ENCODE measurements at places on chromosomes 2 and 18.
A peak's percentile ranks its signal among the peaks of the same experiment; 100 is the strongest.

DNA sequence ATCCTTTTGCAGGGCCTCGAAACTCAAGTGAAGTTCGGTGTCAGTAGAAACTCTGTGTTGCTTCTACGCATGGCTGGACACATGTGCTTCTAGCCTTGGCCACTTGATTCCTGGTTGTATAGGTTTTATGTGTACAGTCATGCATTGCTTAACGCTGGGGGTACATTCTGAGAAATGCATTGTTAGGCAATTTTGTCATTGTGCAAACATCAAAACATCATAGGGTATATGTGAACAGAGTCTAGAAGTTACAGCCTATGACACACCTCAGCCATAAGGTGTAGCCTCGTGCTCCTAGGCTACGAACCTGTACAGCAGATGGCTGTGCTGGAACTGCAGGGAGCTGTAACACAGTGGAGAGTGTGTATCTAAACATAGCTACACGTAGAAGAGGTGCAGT lies 39.4 kb downstream of the TMEM18 start:
- peaks cover 5% of the 10 kb centered on the region for H3K36me3 ChIP-seq
- peaks cover 36% of the 10 kb centered on the region for H3K4me1 ChIP-seq
- no peaks in the 10 kb centered on the region for H3K27me3 ChIP-seq
- DNase-seq: no peak
- no peak overlapping the region for H3K4me3 ChIP-seq

DNA sequence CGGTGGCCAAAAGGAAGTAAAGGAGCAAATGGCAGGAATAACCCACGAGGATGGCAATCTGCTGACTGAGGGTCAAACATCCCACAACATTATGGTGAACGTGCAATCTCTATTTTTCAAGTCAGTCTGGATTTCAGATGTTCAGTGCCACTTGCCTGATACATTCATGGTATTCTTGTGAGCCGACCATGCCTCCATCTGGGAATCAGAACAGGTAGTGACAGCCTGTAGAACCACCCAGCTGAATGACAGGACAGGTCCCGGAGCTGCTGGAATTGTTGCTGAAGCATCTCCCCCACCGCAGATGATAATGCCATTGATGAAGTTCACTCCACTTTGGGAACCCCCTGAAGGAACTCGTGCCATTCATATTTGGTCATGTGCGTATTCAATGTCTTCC lies 123.2 kb downstream of the CAPN13 start:
- H3K4me3 ChIP-seq: no peak overlapping the region
- no peak for DNase-seq
- no peaks in the 10 kb centered on the region for H3K4me1 ChIP-seq
- peaks cover 70% of the 10 kb centered on the region for H3K27me3 ChIP-seq
- H3K27ac ChIP-seq: no peak overlapping the region
- H3K36me3 ChIP-seq: no peaks in the 10 kb centered on the region

- H3K27ac ChIP-seq: no peak overlapping the region
- H3K27me3 ChIP-seq: no peaks in the 10 kb centered on the region
- no peaks in the 10 kb centered on the region for H3K36me3 ChIP-seq
- no peaks in the 10 kb centered on the region for H3K4me1 ChIP-seq
- DNase-seq: no peak
Measured at GRCh38 chr2:239379641-239380170, 21.1 kb downstream of the HDAC4 start.

- H3K27me3 ChIP-seq: peaks cover 97% of the 10 kb centered on the region
- no peaks in the 10 kb centered on the region for H3K4me1 ChIP-seq
- H3K27ac ChIP-seq: no peak overlapping the region
- H3K36me3 ChIP-seq: no peaks in the 10 kb centered on the region
- H3K4me3 ChIP-seq: no peak overlapping the region
- DNase-seq: no peak
Measured at GRCh38 chr2:109158237-109158636, 29.2 kb downstream of the SH3RF3 start.

DNA sequence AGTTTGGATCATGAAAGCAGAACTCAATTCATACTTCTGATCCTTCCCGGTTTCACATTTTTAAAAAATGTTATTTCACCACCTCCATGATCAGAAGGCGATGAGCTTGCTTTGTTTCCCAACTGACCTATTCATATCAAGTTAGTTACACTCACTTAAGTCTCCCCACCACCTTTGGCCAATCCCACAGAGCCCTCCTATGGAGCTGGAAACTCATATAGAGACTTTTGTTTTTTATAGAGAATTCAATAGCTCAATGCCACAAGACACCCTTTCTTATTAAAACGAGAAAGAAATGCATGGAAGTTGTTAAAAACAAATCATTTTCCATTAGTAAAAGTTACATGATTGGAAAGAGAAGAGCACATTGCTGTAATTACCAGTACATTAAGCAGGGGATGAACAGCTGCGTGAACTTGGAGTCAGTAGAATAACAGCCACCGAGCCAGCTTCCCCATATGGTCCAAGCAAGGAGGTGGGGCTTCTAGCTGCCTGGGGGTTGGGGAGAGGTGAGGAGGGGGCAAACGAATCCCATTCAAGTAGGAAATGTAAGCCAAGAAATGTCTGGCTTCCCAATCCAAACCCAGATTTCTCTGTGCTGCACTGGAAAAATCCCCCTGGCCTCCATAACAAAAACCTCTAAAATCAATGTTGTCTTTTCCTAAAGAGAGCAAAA lies 614.5 kb downstream of the IRS1 start:
- H3K4me3 ChIP-seq: no peak overlapping the region
- no peaks in the 10 kb centered on the region for H3K27me3 ChIP-seq
- peak; percentile 3 for DNase-seq

GRCh38 chr2:66508484-66509071 lies 73.7 kb downstream of the MEIS1 start:
- no peaks in the 10 kb centered on the region for H3K27me3 ChIP-seq
- H3K4me3 ChIP-seq: no peak overlapping the region
- H3K36me3 ChIP-seq: no peaks in the 10 kb centered on the region

DNA sequence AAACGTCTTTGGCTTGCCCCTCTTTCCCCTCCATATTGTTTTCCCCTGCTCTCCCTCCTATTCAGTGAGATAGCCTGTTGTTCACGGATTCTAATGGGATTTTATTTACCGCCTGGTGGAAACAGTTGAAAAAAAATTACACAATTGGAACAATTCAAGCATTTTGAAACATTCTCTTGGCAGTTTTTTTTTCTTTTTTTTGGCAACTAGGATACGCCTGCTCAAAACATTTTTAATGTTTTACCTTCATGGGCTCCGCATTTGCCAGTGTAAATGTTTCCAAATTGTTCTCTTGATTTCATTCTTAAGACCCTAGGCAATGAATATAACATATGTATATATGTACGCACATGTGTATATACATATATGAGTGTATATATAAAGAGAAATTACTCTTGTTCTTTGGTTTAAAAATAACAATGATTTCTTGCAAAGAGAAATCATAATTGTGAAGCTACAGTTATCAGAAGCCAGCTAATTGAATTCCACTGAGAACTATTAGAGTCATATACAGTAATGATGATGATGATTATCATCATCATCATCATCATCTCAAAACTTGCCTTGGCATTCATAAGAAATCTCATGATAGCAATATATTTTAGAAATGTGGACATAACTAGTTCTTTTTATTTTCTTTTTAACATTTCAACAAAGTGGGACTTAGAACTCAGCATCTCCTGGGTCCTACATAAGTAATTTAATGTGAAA lies 146.7 kb downstream of the LTBP1 start:
- no peak overlapping the region for H3K4me3 ChIP-seq
- DNase-seq: no peak
- H3K36me3 ChIP-seq: no peaks in the 10 kb centered on the region

DNA sequence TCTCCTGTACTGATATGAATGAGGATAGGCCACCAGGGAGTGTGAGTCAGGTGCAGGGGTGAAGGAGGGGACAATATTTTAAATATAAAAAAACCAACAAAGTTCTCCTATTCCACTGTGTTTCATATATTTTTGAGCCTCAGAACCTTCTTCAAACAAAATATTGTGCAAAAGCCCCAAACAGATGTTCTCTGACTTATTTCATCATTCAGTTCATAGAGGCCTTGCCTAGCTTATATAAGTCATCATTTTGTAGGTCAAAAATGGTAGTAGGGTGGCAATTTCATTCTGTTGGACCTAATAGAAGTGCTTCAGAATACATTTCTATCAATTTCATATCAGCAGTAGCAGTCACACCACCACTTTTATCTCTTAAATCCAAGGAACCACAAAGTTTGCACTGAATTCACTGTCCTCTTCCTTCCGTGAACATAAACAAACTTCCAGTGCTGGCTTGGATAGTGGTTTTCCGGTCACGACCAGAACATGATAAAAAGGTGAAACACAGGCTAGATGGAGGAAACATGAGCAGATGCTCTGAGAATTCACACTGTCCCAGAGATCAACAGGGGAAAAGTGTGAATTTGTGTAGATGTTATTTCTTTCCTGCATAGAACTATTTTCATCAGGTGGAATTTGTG lies 99.1 kb downstream of the EN1 start:
- H3K36me3 ChIP-seq: peaks cover 4% of the 10 kb centered on the region
- H3K4me3 ChIP-seq: no peak overlapping the region
- no peak for DNase-seq
- peaks cover 12% of the 10 kb centered on the region for H3K4me1 ChIP-seq
- H3K27ac ChIP-seq: no peak overlapping the region
- H3K27me3 ChIP-seq: peaks cover 14% of the 10 kb centered on the region

- H3K27me3 ChIP-seq: no peaks in the 10 kb centered on the region
- H3K4me3 ChIP-seq: no peak overlapping the region
- H3K4me1 ChIP-seq: peaks cover 22% of the 10 kb centered on the region
- no peak overlapping the region for H3K27ac ChIP-seq
- peaks cover 34% of the 10 kb centered on the region for H3K36me3 ChIP-seq
Measured at GRCh38 chr2:69646714-69647113, 3.2 kb upstream of the AAK1 start.

DNA sequence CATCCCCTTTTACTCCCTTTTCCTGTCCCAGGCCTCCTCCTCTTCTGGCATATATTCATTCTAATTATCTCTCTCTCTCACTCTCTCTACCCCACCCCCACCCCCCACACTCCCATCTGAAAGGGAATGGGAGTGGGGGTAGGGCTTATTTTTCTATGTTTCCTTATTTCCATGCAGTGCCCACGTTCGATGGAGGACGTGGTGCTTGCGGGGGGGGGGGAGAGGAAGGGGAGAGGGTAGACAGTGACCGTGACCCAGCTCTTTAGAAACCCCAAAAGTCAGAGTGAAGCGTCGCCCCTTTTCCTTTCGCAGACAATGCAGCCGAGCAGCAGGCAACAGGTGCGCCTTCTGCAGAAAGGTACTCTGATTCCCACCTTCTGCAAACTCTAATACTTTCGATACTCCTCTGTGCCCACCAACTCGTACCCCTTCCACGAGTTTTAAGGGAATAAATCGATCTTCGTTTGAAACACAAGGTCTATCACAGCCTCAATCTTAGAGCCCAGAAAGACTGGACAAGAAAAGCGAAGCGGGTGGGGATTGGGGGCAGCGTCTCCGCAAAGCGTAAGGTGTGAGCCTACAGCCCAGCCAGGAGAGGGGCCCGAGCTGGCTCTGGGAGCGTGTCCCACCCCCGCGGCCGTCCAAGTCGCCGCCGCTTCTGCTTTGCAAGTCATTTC lies 891 bp upstream of the NR4A2 start:
- DNase-seq: peak; percentile 52
- no peaks in the 10 kb centered on the region for H3K27me3 ChIP-seq
- H3K4me1 ChIP-seq: peaks cover 10% of the 10 kb centered on the region
- peaks cover 69% of the 10 kb centered on the region for H3K36me3 ChIP-seq
- peak overlapping the region; percentile 92 for H3K4me3 ChIP-seq
- peak overlapping the region; percentile 97 for H3K27ac ChIP-seq

GRCh38 chr2:15554525-15555218 lies 6.5 kb downstream of the NBAS start:
- no peaks in the 10 kb centered on the region for H3K36me3 ChIP-seq
- peaks cover 6% of the 10 kb centered on the region for H3K4me1 ChIP-seq
- no peak overlapping the region for H3K27ac ChIP-seq
- no peaks in the 10 kb centered on the region for H3K27me3 ChIP-seq

GRCh38 chr2:20179755-20180594 lies 45.0 kb downstream of the SDC1 start:
- H3K4me1 ChIP-seq: peaks cover 43% of the 10 kb centered on the region
- H3K27ac ChIP-seq: no peak overlapping the region
- no peaks in the 10 kb centered on the region for H3K27me3 ChIP-seq
- H3K36me3 ChIP-seq: peaks cover 8% of the 10 kb centered on the region
- peak overlapping the region; percentile 47 for H3K4me3 ChIP-seq
- DNase-seq: peak; percentile 91

DNA sequence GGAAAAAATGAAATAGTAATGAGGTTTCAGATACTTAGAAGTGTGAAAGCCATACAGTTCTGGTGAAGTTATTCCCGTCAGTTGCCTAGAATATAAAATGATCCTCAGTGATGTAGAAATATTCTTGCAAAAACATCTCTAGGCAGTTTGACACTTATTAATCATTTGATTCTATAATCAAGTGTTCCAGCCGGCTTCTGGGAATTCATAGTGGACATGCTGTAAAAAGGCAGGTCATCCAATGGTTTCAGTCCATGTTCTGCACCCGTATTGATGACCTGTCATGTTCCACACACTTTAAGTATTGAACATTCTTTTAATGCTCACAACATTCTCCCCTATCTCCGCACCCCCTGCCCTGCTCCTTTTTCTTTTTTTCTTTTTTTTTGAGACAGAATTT lies 19.8 kb downstream of the ARPC2 start:
- peaks cover 85% of the 10 kb centered on the region for H3K36me3 ChIP-seq
- DNase-seq: no peak
- H3K4me3 ChIP-seq: no peak overlapping the region

DNA sequence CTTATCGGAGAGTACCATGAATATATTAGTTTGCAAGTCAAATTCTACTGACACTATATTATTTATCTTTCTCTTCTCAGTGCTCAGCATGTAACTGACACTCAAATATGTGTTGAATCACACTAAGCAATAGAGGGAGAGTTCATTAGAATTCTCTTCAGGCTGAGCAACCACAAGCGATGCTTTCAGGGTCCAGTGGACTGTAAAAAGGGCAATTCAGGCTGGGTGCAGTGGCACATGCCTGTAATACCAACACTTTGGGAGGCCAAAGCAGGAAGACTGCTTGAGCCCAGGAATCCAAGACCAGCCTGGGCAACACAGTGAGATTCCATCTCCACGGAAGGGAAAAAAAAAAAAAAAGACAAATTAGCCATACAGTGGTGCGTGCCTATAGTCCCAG lies 16.3 kb downstream of the PDE6D start:
- no peak for DNase-seq
- no peaks in the 10 kb centered on the region for H3K27me3 ChIP-seq
- H3K4me1 ChIP-seq: peaks cover 16% of the 10 kb centered on the region
- no peak overlapping the region for H3K27ac ChIP-seq
- no peaks in the 10 kb centered on the region for H3K36me3 ChIP-seq
- no peak overlapping the region for H3K4me3 ChIP-seq

- no peaks in the 10 kb centered on the region for H3K4me1 ChIP-seq
- H3K27me3 ChIP-seq: no peaks in the 10 kb centered on the region
- H3K36me3 ChIP-seq: peaks cover 16% of the 10 kb centered on the region
- H3K4me3 ChIP-seq: peak overlapping the region; percentile 63
Measured at GRCh38 chr2:11154016-11154922, 998 bp upstream of the SLC66A3 start.

DNA sequence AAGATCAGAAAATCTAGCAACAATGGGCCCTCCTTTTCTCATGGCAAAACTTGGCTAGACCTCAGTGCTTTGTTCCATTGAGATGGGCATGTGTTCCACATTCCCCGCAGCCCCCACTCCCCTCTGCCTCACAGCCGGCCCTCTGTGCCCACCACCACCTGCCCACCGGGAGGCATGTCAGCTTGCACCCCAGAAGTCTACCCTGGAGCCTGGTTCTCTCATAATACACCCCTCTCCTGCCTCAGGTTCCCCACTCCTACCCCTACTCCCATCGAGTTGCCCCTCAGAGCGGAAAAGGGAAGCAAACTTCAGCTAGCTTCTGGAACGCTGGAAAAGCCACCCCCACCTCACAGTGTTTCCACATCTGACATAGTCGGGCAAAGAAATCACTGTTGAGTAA lies 219.0 kb downstream of the ANAPC1 start:
- peaks cover 36% of the 10 kb centered on the region for H3K4me1 ChIP-seq
- no peak overlapping the region for H3K27ac ChIP-seq
- DNase-seq: no peak

Measured in Calu3 (cell line).